ENCODE measurements at places on chromosomes 6 and 20.

DNA sequence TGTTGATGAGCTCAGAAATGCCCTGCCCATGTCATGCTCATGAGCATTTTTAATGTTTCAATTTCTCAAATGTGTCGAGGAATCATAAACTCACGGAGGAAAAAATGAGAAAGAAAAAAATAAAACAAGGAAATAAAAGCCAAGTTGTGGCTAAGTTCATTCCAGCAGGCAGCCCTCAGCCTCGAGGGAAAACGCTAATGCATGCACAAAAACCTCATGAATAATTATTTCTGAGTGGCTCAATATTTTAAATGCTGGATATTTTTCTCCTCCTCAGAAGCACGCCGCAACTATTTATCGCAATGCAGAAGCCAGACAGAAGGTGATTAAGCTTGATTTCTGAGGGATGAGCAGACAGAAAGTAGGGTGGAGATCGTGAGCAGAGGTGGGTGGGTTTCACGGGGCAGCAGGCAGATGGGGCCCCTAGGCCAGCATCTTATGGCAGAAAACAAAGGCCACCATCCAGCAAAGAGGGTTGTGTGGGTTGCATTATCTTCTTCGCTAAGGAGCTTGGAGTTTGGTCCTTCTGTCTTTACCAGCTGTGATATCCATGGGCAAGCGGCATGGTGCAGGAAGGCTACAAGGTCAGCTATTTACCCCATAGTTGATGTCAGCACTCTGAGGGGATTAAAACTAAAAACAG is 151.5 kb upstream of the LRFN2 start:
- no peak for DNase-seq

- no peak for DNase-seq
Observed at GRCh38 chr6:91697010-91697695, 1110.3 kb upstream of the MAP3K7 start.

- DNase-seq, result no peak
Observed at GRCh38 chr20:19129306-19129705, 83.1 kb upstream of the SLC24A3 start.

- no peak for DNase-seq
Observed at GRCh38 chr6:134642819-134643218, 307.1 kb downstream of the ALDH8A1 start.

GRCh38 chr6:13357551-13358075 is 29.3 kb upstream of the TBC1D7 start:
- DNase-seq, result no peak

DNA sequence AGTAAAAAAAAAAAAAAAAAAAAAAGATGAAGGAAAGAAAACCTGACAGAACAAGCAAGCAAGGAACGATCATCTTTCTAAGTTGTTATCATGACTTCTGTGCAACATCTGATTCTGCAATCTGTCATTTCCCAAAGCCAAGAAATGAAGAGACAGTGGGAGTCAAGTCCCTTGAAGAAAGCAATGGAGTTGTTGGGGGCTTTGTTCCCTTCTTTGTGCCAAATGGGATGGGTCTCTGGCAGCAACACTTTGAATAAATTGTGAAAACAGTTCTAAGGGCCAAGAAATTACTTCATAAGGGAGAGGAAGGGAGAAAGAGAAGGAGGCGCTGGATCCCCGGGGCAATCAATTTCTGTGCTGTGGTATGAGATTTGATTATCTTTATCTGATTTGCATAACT is 33.3 kb upstream of the RSPO3 start:
- no peak for DNase-seq

GRCh38 chr6:91436448-91436847 is 849.6 kb upstream of the MAP3K7 start:
- no peak for DNase-seq

GRCh38 chr6:101550451-101550850 is 156.9 kb downstream of the GRIK2 start:
- no peak for DNase-seq

- DNase-seq, result no peak
Observed at GRCh38 chr20:38625896-38626295, 24.3 kb downstream of the ARHGAP40 start.

DNA sequence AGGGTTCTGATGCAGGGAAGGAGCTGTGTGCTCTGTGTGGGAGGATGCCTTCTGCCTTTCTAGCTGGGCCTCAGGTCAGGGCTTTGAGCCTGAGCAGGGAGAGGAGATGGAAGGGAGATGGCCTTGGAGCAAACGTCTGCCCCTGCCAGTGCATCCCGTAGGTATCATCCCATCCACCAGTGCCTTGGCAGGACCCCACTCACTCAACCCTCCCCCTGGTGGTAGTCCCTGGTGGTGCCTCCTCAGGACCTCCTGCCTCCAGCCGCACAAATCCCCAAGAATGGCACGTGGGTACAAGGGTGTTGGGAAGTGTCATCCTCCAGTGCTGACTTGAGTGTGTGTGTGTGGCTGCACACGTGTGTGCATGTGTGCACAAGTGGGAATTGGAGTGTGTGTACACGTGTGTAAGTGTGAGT is 23.1 kb upstream of the MICB start:
- peak; percentile 52 for DNase-seq

DNA sequence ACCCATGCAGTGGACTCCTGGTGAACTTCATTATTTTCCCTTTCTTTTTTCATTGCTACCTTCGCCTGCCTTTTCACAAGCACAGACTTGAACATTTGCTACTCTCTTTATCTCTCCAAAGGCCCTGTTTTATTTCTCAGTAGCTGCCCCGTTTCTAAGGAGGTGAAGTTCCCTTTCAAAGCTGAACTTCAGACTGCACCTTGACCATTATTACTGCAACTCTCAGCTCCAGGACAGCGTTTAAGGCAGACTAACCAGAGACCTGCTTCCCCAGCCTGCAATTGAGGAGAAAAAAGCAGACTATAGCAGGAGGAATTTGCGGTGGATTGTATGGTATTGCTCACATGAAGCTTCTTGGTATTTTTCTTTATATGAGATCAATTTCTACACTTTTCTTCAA is 460.7 kb downstream of the CBLN4 start:
- DNase-seq, result no peak

GRCh38 chr6:3750317-3751076 is 1.0 kb downstream of the PXDC1 start:
- peak; percentile 56 for DNase-seq

GRCh38 chr6:135622081-135622480 is 124.5 kb upstream of the AHI1 start:
- DNase-seq, result no peak

DNA sequence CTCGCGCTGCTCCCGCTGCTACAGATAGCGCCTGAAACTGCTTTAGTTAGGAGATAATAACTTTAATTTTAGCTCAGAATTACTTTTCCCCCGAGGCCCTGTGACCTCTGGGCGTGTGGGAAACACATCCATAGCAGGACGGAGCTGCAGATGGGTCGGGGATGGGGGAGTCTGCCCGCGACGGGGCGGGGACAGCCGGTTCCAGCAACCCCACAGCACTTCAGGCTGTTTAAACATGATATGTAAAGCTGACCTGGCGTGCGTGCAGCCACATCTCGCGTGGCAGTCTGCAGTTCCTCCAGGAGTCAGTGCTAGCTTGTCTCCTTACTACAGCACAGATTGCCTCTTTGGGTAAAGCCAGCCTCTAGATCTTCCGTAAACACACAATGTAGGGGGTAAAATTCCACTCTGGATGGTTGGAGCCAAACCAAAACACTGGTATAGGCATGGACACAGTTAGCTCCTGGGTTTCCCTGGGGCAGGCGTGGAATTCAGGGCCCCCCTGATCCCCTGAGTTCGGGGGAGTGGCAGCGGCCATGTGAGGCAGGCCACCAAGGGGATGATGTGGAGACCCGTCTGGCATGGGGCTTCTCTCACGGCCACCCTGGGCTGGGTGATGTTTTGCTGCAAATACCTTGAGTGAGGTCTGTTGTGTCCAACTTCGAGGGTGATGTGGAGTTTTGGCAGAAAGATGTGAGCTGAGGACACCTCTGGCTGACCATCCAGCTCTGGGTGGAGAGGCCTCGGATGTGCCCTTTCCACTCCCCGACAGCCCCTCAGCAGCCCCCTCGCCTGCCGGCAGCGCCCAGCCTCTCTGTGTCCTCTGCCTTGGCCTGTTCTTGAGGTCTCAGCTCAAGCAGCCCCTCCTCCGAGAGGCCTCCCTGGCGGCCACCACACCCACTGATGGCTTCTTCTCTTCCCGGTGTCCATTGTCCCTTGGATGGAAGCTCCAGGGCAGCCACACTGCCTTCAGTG is 214.5 kb downstream of the TAF4 start:
- no peak for DNase-seq

DNA sequence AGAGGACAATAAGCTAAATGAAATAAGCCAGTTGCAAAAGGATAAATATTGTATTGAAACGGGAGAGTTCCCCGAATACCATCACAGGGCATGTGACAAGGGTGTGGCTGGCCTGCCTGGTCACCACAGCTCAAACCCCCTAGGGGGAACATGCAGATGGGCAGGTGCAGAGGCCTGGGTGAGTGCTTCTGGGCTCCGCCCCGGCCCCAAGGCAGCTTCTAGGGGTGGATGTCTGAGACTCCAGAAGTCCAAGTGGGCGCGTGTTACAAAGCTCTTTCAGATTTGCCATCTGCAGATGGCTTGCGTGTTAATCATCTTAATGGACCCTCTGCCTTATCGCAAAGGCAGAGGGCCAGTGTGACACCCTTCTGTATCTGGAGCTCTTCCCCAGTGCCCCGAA is 559.2 kb upstream of the IMPG1 start:
- DNase-seq, result no peak

DNA sequence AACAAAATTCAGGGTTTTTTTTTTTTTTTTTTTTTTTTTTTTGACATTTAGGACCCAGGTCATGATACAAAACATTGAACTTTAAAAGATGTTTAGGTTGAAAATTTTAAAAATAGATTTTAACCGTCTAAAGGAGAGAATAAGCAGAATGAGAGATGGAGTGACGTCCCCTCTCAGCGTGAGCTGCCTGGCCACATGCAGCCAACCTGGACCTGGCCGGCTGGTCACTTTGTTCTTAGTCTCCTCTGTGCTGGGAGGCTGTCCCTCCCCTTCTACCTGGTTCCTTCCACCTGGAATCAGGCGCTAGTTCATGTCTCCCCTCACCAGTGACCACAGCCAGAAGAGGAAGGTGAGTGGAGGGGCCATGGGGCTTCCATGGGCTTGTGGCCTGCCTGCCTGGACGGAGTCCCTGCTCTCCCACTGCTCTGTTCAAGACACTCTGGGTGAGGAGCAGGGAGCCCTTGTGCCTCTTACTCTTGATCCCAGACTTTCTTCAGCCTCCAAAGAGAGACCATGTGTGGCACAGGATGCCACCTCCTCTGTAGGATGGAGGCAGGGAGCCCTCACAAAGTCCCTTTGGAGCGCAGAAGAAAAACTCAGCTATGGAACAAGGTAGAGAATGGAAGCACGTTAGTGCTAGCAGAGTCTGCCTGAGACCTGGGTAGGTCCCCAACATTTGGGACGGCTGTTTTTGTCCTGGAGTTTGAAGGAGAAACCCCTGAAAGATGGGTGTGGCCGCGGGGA is 31.7 kb downstream of the IRF4 start:
- DNase-seq, result no peak

DNA sequence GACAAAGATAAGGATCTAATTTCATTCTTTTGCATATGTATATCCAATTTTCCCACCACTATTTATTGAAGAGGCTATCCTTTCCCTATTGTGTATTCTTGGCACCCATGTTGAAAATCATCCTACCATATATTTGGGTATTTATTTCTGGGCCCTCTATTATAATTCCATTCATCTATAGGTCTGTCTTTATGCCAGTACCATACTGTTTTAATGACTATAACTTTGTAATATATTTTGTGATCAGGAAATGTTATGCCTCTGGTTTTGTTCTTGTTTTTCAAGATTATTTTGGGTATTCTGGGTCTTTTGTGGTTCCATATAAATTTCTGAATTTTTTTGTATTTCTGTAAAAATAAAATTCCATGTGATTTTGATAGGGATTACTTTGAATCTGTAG is 347.6 kb upstream of the SULF2 start:
- DNase-seq, result no peak

GRCh38 chr20:13226367-13226766 is 5.3 kb downstream of the ISM1 start:
- no peak for DNase-seq

- peak; percentile 49 for DNase-seq
Observed at GRCh38 chr6:82363428-82364086, at the start of gene TPBG. TPBG (plus strand) TSS chr6:82363817; CDS start chr6:82364962, 1,145 bp downstream.

DNA sequence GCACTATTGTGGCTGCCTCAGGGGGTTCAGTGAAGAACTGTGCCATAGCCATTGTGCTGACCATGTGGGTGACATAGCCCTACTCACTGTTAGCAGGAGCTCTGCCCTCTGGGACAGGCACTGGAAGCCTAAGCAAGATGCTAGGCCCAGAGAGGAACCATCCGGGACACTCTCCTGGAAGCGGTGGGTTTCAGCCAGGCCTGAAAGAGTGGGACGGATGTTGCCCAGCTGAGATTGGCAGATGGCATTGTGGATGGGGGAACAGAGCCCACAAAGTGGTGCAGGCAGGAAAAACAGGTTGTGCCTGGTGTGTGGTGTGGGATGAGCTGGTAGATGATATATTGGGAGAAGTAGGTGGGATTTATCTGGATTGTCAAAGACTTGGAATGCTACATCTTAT is 40.1 kb downstream of the DLGAP4 start:
- no peak for DNase-seq

GRCh38 chr20:39108746-39109145 is 146.6 kb downstream of the DHX35 start:
- DNase-seq, result no peak

DNA sequence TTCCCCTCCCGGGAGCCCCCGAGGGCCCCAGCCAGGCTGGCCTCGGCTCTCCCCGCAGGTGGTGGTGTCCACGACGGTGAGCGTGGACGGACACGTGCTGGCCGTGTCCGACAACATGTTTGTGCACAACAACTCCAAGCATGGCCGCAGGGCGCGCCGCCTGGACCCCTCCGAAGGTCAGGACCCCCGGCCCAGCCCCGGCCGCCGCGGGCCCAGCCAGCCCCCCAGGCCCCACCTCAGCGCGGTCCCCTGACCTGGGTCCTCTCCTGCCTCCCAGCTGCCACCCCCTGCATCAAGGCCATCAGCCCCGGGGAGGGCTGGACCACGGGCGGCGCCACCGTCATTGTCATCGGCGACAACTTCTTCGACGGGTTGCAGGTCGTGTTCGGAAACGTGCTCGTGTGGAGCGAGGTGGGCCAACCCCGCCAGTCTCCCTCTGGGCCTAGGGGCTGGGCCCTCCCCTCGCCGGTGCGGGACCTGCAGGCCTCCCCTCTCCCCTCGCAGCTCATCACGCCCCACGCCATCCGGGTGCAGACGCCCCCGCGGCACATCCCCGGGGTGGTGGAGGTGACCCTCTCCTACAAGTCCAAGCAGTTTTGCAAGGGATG is 51.0 kb downstream of the CPXM1 start:
- DNase-seq, result no peak

DNA sequence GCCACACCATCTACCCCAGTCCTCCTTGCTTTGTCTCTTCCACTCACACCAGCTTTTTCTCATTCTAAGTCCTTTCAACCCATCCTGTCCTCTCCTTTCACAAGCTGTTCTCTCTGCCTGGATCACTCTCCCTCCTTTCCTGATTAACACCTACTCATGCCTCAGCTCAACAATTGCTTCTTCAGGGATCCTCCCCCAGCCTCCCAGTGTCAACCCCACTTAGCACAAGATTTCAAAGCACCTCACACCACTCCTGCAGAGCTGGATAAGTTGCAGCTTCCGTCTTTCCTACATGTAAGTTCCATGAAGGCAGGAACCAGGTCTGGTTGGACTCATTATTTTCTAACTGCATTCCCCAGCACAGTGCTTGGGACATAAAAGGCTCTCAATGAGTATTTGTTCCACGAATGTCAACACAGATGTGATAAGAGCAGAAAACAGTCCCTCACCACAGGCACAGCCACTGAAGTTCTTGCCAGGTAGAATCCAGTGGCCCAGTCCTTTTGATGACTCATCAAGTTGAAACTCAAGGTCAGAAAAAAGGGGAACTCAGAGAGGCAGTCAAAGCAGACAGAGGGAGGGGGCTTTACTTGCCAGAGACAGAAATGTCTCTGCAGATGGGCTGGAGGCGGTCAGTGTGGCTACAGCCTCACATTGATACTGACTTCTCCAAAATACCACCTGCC is 193.4 kb upstream of the PRDM1 start:
- DNase-seq, result no peak
